Stimulated activated naive CD4-positive, alpha-beta T cell treated with Interleukin-2 at 50 U/mL for 16 hours (primary cell): ENCODE measurements at places on chromosomes 7 and 10.

DNA sequence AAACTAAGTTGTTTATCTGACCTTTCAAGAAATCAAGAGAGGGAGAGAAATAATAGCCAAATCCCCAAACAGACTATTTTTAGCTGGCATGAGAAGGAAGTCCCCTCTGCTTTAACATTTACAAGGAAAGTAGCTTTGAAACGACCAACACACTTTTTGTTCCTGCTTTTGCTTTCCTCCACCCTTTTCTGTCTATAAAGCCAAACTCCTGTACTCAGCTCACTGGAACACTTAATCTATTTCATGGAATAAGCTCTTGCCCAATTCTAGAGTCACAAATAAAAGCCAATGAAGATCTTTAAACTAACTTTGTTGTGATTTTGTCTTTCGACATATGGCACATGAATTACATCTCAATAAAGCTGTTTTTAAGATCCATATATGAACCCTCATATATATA lies 86.8 kb upstream of the CCDC71L start:
- no peak for DNase-seq

- DNase-seq: no peak
Measured at GRCh38 chr10:5643346-5644067, 22.9 kb downstream of the ASB13 start.

GRCh38 chr7:129739427-129739826 lies 127.9 kb downstream of the NRF1 start:
- no peak for DNase-seq

DNA sequence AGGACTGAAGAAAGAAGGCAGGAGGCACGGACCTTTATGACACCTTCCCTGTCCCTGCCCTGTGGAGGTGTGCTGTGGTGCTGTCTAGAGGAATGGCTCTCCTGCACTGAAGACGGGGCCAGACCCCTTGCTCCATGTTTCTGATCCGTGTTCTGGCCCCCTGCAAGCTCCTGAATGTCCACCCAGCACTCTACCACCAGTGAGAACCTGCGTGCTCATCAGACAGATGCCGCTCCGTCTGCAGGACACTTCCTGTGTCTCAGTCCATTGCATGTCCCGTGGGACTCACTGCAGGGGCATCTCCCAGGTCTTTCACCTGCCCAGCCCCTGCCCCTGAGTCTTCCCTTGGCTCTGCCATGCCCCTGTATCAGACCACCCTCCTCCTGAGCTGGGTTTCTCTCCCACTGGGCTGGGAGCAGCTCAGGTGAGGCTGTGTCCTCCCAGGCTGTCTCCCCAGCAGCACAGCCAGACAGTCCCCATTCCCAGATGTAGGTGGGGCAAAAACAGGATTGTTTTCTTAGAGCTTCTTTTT lies 278.3 kb upstream of the ZNF32 start:
- no peak for DNase-seq

DNA sequence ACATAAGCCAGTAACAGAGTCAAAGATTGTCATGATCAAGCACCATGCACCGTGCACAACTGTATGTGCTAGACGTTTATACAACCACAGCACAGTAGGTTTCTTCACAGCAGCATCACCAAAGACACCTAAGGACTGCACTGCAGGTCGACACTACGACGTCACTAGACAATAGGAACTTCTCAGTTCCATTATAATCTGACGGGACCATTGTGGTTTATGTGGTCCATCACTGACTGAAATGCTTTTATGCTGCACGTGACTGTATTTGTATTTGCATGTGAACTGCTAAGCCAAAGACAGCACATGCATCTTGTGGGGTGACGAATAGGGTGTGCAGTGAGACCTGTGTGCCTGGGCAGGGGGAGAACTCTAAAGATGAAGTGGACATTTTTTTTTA lies 164.9 kb downstream of the PARD3 start:
- DNase-seq: no peak

DNA sequence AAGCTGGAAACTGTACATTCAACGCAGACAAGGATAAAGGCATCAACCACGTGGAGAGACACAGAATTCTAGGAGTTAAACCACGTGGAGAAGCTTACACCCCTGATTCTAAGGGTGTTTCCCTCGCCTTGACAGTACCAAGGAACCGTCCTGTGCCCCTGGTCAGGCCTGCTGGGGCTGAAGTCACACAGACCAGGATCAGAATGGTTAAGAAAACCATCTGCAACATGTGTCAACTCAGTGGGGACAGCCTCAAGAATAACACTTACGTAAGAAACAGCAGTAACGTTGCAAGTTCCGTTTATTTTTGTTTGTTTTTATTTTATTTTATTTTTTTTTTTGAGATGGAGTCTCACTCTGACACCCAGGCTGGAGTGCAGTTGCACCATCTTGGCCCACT lies 55.6 kb downstream of the CHST15 start:
- no peak for DNase-seq

DNA sequence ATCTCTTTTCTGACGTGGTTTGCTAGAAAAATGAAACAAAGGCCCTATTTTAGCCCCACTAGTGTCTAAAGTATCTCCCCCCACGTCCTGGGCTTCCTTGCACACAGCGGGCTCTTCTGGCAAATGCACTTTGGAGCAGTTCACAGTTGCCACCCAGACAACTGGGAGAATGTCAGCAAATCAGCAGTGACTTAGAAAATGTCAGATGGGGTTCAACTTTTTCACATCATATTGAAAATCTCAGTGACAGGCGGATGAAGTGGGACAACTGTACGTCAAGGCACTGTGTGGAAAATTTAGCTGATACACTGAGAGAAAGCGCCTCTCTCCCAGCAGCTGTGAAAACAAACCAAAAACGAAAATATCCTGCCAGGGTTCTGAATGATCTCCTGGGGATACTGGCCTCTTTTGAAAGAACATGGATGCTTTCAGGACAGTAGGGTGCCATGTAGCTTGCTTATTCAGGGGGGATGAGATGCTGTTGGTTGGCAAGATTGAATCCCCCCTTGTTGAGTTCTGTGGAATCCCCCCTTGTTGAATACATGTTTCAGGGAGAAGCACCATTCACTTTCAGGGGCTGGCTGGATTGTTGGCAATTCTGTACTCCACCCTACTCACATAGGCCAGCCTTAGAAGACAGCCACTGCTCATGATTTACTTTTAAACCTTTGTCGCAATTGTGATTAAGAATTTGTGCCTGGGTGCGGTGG lies 372.8 kb upstream of the CELF2 start:
- DNase-seq: no peak

DNA sequence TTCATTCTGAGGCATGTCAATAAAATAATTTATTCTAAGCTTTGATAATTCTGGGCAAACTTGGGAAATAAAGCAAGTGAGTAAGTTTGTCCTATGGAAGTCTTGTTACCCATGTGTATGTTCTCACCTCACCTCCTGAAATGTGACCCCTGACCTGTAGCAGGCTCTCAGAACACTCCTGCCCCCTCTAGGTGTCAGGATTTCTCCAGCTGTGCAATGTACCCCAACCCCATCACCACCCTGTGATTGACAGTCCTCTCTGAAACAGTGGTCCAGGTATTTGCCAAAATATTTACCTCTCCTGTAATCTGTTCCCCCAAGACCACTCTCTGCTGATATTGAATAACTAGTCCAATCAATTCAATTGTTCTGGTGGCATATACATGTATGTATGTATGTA lies 122.6 kb upstream of the PTER start:
- DNase-seq: no peak

DNA sequence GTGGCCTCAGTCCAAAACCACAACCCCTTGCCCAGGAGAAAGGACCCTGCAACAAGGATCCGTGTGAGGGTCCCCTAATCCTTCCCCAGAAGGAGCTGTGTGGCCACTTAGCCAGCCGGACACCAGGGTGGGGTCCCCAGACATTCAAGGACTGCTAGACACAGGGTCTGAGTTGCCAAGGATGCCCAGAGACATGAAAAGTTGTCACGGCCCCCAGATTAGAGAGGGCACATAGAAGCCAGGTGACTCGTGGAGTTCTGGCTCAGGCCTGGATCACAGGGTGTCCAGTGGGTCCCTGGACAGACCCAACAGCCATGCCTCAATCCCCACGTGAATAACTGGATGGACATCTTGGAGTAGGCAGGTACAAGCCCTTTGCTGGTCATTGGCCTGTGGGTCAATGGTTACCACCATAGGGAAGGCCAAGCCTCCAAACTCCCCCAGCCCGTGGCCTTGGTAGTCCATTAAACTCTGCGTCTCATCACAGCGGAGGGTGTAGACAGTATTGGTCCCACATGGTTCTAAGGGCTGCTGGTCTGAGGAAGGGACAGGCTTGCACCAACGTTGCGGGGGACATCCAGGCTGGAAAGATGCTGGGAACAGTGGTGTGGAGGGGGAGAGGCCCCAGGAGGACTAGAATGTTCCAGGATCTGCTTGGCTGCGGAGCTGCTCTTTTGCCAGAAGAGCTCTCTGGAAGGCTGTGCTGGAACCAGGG lies 205.9 kb upstream of the PPP2R2D start:
- no peak for DNase-seq

- peak; percentile 78 for DNase-seq
Measured at GRCh38 chr10:75209921-75210281, 695 bp upstream of the VDAC2 start.

- no peak for DNase-seq
Measured at GRCh38 chr10:31974434-31975124, 45.9 kb upstream of the ARHGAP12 start.

- no peak for DNase-seq
Measured at GRCh38 chr7:30906014-30906413, 5.6 kb upstream of the AQP1 start.

- DNase-seq: no peak
Measured at GRCh38 chr10:119289227-119289920, 82.0 kb downstream of the GRK5 start.

GRCh38 chr7:117731455-117731854 lies 141.8 kb downstream of the CTTNBP2 start:
- DNase-seq: no peak

DNA sequence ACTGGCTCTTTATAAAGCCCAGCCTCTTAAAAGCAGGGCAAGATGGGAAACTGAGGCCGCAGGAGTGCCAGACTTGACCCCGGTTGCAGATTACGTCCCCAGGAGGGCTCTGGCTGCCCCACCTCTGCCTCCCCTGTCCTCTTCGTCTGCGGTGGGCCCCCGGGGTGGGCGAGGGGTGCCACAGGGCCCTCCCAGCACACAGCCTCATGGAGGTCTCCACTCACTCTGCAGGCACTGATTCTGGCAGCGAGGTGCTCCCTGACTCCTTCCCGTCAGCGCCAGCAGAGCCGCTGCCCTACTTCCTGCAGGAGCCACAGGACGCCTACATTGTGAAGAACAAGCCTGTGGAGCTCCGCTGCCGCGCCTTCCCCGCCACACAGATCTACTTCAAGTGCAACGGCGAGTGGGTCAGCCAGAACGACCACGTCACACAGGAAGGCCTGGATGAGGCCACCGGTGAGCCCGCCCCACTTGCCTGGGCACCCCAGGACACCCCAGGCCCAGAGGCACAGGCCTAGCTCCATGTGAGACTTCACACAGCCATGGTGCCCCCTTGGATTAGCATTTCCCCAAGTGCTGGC lies 39.4 kb upstream of the SLC29A3 start:
- no peak for DNase-seq

DNA sequence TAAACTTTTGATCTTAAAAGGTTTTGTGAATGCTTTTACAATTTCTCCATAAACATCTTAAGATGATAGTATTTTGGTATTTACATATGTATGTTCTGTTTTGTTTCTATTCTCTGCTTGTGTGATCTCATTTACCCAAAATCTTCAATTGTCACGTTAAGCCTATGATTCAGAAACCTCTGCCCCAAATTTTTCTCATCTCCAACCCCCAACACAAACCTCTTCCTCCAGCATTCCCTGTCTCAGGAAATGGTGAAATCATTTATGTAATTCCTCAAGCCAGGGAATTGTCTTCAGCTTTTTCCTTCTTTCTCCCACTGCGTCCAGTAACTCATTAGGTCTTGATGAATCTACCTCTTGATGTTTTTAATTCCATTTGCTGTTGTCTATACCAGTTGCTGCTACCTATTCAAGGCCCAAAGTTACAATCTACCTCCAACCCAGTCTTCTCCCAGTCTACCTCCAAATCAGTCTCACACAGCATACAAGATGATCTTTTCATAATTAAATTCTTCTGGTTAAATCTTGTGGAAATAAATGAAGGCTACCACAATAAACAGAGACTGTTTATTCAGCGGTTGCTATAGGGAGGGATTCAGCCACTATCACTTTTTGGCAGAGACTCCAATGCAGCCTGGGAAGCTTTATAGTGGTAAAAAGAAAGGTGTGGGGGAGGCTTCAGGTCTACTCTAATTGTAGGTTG lies 5.8 kb downstream of the CFAP69 start:
- DNase-seq: no peak

- DNase-seq: no peak
Measured at GRCh38 chr10:17038627-17039026, 91.0 kb downstream of the CUBN start.

- no peak for DNase-seq
Measured at GRCh38 chr10:24574161-24574560, 149.5 kb downstream of the ARHGAP21 start.

DNA sequence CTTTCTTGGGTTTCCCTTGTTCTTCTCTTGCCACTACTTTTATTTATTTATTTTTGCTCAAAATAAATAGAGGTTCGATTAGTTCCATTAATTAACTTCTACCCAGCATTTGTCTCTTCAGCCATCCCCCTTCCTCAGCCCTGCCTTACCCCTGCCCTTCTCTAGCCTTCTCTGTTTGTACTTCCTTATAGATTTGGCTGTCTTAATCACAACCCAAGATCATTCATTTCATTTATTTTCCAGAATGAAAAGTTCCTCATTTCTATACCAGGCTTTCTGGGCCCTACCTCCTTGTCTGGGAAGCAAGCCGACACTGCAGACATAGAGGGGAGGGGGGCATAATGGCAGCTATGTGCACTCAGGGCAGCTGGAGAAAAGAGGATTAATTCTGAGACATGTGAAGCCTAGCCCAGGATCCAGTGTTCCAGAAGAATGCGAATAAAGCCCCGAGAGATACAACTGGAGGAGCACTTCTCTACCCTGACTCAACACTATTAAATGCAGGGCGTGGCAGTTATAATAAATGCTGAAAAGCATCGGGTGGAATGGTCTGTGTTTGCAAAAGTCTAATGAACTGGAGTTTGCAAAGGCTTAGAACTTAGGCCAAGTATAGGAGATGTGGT lies 6.4 kb upstream of the PDCD4 start:
- no peak for DNase-seq

- no peak for DNase-seq
Measured at GRCh38 chr7:142813226-142813625, 41.6 kb upstream of the EPHB6 start.

DNA sequence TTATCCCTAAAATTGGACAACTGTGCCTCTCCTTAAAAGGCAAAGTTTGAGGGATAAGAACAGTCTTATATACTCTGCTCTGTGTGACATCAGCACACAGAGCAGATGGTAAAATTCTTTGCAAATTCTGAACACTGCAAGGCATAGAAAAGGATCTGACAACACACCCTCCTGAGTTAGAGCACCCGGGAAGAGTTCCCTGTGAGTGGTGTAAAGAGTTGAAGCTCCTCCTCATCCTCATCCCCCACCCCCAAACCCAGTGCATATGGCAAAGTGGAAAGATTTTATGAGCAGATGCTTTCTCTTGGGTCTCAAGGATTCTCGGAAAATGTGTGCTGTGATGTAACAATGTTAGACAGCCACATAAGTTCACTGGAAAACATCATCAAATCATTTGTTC lies 40.0 kb upstream of the DGKI start:
- no peak for DNase-seq

GRCh38 chr7:45588466-45588865 lies 14.3 kb downstream of the ADCY1 start:
- no peak for DNase-seq
